ENCODE measurements at places on chromosomes 1 and 21. TPM values are rescaled to one million over a fixed set of nuclear protein-coding genes. Genes with fewer than 3 reads are reported as not detected.
A peak's percentile ranks its signal among the peaks of the same experiment; 100 is the strongest.

- DNase-seq, result no peak
- H3K4me3 ChIP-seq, result no peak overlapping the region
- H3K27me3 ChIP-seq, result no peaks in the 10 kb centered on the region
- no peak overlapping the region for H3K27ac ChIP-seq
- no peaks in the 10 kb centered on the region for H3K4me1 ChIP-seq
- H3K36me3 ChIP-seq, result no peaks in the 10 kb centered on the region
Observed at GRCh38 chr1:53091841-53092645, 30.0 kb downstream of the PODN start.

DNA sequence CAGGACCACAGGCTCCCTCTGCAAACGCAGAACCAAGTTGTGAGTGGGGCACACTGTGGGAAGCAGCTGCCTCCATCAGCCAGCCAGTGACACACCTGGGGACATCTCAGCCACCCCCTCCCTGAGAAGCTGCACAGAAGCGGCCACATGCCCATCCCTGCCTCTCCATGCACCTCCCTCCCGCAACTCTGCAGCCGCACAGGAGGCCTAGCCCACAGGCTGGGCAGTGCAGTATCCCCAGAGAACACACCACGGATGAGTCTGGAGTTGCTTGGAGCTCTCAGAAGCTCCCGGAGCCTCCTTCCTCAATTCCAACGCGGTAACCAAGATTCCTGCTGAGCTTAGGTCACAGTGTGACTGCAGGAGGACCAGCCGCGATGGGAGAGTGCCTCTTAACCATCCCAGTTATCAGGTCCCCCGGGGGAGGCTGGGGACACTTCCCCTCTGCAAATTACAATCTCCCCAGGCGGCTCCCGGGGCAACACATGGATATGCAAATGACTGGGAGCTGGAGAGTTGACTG, 1.2 kb upstream of the WNT3A start:
- no peak overlapping the region for H3K27ac ChIP-seq
- no peak overlapping the region for H3K4me3 ChIP-seq
- no peaks in the 10 kb centered on the region for H3K36me3 ChIP-seq
- H3K4me1 ChIP-seq, result peaks cover 20% of the 10 kb centered on the region
- peaks cover 86% of the 10 kb centered on the region for H3K27me3 ChIP-seq

DNA sequence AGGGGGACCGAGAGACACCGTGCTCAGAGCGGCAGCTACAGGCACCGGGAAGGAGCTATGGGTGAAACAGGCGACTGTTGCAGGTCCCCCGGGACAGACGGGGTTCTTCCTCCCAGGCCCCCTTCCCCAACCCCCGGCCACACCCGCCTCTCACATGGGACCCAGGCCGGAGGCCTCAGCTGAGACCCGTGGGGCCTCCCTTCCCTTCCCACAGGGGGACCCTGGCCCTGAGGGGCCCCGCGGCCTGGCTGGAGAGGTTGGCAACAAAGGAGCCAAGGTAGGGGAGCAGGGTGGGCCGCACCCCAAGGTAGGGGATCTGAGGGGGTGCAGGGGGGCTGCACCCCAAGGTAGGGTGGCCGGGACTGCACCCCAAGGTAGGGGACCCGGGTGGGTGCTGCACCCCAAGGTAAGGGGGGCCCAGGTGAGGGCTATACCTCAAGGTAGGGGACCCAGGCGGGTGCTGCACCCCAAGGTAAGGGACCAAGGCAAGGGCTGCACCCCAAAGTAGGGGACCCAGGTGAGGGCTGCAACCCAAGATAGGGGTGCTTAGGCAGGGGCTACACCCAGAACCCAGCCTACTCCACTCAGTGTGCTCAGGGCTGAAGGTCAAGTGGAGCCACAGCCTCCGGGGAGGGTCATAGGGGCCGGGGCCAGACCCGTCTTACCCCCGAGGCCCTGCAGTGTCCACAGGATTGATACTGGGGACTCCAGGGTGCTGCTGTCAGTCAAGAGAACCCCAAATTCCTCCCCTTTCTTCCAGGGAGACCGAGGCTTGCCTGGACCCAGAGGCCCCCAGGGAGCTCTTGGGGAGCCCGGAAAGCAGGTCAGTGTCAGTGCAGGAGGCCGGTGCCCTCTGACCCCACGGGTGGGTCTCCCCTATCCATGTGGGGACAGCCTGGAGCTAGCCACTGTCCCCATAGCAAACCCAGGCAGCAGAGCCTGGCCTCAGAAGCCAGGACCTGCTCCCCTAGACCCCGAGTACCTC, 22.7 kb downstream of the COL6A2 start:
- no peaks in the 10 kb centered on the region for H3K4me1 ChIP-seq
- DNase-seq, result no peak
- H3K36me3 ChIP-seq, result peaks cover 2% of the 10 kb centered on the region
- H3K27ac ChIP-seq, result no peak overlapping the region
- no peak overlapping the region for H3K4me3 ChIP-seq

DNA sequence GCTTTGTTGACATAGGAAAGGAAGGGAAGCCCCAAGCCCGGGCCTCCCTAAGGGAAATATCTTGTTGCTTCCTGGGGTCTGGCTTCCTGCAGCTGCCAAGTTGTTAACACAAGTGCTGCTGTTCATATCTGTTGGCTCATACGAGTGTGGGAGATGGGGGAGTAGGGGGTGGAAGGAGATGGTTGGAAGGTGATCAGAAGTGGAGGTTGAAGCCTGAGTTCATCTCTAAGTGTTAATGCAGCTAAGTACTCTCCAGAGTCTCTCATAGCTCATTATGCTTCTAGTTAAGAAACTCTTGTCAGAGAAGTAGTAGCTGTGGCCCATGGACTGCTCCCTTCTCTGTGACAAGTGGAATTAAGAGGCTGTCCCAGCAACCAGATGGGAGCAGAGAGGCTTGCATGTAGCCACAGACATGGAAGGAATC, 319.2 kb upstream of the SPAG17 start:
- H3K4me3 ChIP-seq, result no peak overlapping the region
- H3K27ac ChIP-seq, result no peak overlapping the region
- no peak for DNase-seq
- no peaks in the 10 kb centered on the region for H3K4me1 ChIP-seq
- no peaks in the 10 kb centered on the region for H3K36me3 ChIP-seq
- no peaks in the 10 kb centered on the region for H3K27me3 ChIP-seq

GRCh38 chr1:180265871-180266270, 35.8 kb downstream of the LHX4 start:
- DNase-seq, result no peak
- peaks cover 3% of the 10 kb centered on the region for H3K27me3 ChIP-seq
- H3K4me3 ChIP-seq, result no peak overlapping the region
- no peaks in the 10 kb centered on the region for H3K4me1 ChIP-seq
- no peak overlapping the region for H3K27ac ChIP-seq
- H3K36me3 ChIP-seq, result no peaks in the 10 kb centered on the region

GRCh38 chr21:17834639-17835354, 15.6 kb upstream of the C21orf91 start:
- H3K4me1 ChIP-seq, result no peaks in the 10 kb centered on the region
- no peak overlapping the region for H3K27ac ChIP-seq
- H3K27me3 ChIP-seq, result no peaks in the 10 kb centered on the region
- H3K4me3 ChIP-seq, result no peak overlapping the region

GRCh38 chr1:6095511-6096242, 50.0 kb downstream of the KCNAB2 start:
- H3K27ac ChIP-seq, result no peak overlapping the region
- H3K4me1 ChIP-seq, result no peaks in the 10 kb centered on the region
- H3K4me3 ChIP-seq, result no peak overlapping the region
- DNase-seq, result no peak
- no peaks in the 10 kb centered on the region for H3K27me3 ChIP-seq

DNA sequence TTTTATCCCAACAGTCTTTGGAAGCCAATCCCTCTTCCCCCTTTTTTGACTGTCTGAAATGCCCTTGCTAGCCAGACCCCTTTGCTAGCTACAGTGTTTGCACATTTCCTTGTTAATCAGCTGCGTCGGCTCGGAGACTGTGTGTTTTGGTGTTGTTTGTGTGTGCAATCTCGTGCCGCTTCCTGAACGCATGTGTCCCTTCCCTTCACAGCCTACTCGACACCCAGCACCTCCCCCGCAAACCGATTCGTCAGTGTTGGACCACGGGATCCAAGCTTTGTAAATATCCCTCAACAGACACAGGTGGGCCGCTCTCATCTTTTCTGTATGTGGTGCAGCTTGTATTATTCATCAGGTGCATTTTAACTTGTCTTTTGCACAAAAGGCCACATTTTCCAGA, 298.7 kb downstream of the TM2D1 start:
- no peak for DNase-seq
- H3K27ac ChIP-seq, result no peak overlapping the region
- no peaks in the 10 kb centered on the region for H3K27me3 ChIP-seq
- H3K4me3 ChIP-seq, result no peak overlapping the region
- no peaks in the 10 kb centered on the region for H3K4me1 ChIP-seq

GRCh38 chr1:155093911-155094621, 15.4 kb downstream of the EFNA3 start:
- no peaks in the 10 kb centered on the region for H3K36me3 ChIP-seq
- H3K4me1 ChIP-seq, result no peaks in the 10 kb centered on the region
- DNase-seq, result no peak
- H3K27ac ChIP-seq, result no peak overlapping the region
- no peak overlapping the region for H3K4me3 ChIP-seq
- no peaks in the 10 kb centered on the region for H3K27me3 ChIP-seq

- no peaks in the 10 kb centered on the region for H3K36me3 ChIP-seq
- peak overlapping the region; percentile 45 for H3K4me3 ChIP-seq
- H3K27ac ChIP-seq, result no peak overlapping the region
- no peaks in the 10 kb centered on the region for H3K27me3 ChIP-seq
Observed at GRCh38 chr1:31394584-31395193, 18.3 kb upstream of the SERINC2 start.

PRKAB2 gene
- 22.0 TPM for total RNA-seq

BRINP3 gene
- not detected for total RNA-seq

KIAA1614 gene
- 0.29 TPM for total RNA-seq

TEX38 gene
- total RNA-seq, result not detected
